Osteoblast (primary cell): ENCODE measurements at places on chromosomes 7 and 10. TPM values are rescaled to one million over a fixed set of nuclear protein-coding genes. Genes with fewer than 3 reads are reported as not detected.

DNA sequence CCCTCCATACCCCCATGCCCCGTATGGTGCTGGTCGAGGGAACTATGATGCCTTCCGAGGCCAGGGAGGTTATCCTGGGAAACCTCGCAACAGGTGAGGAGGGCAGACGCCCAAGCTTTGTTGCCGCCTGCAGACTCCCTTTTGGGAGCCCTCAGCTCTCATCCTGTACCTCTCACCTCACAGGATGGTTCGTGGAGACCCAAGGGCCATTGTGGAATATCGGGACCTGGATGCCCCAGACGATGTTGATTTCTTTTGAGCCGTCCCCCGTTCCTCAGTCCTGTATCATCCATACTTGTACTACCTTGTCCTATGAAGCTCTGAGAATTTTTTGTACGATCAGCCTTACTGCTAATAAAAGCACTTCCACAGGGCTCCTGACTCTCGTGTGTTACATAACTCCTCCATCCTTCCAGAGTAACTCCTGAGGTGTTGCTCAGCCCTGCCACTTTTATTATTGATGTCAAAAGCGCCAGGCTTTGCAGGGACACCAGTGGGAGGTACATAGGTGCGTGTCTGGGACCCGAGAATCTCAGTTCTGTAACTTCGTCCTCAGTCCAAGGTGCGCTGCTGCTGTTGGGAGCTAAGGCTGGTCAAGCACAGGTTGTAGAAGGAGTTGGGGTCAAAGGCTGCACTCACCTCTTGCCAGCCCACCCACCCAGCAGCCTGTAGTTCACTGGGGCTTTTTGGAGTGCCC lies 1.1 kb downstream of the UFSP1 start:
- H3K4me1 ChIP-seq: peaks cover 22% of the 10 kb centered on the region
- peak overlapping the region; percentile 79 for H3K4me3 ChIP-seq
- DNase-seq: peak; percentile 72
- no peaks in the 10 kb centered on the region for H3K27me3 ChIP-seq
- peaks cover 54% of the 10 kb centered on the region for H3K36me3 ChIP-seq

DNA sequence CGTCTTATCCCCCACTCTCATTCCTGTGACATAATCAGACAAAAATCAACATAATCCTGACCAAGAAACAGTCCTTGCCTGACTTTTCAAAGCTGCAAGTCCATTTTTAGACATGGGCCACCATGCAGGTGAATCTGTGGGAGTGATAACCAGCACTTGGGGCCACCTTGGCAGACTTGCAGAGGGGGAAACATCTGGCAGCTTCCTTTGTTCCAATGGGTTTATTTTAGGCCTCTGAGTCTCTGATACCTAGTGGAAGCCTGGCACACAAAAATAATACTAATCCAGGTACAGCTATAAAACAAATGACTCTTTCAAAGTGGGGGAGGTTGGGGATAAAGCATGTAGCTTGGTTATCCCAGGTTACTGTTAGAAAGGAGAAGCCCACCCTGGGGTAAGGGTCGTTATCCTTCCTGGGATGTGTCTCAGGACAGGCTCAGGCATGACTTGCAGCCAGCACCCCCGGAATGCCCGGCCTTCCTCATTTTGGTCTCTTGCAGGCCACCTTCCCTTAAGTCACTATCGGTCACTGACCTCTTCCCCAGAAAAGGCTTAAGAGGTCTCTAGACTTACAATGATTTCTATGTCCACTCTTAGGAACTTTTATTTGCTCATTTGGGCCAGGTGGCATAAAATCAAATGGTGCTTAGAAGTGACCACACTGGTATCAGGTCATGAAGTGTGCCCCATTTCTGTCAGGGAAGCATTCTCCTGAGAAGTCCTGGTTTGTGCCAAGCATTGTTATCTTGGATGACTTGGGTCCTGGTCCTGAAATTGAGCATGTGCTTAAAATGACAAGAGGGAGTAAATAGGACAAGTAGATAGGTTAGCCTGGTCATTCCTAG lies 37.6 kb downstream of the EEPD1 start:
- H3K4me1 ChIP-seq: peaks cover 9% of the 10 kb centered on the region
- H3K27me3 ChIP-seq: no peaks in the 10 kb centered on the region
- no peaks in the 10 kb centered on the region for H3K36me3 ChIP-seq
- H3K4me3 ChIP-seq: no peak overlapping the region
- DNase-seq: no peak

DNA sequence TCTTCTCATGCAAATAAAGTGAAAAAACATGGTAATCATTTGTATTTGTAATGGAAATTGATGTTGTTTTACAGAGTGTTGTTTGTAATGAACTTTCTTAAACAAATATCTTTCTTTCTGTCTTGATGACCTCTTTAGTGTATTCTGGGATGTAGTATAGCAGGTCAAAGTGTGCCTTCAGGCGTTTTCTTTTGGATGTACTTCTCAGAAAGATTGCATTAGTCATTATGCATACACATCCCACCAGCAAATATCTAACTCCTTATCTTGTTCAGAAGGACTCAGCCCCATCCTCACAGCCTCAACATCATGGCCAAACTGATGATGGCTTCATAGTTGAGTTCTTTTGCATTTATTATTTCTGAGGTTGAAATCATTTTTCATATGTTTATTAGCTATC lies 124.7 kb downstream of the LRRC18 start:
- H3K27me3 ChIP-seq: no peaks in the 10 kb centered on the region
- no peaks in the 10 kb centered on the region for H3K36me3 ChIP-seq
- no peak for DNase-seq
- H3K4me3 ChIP-seq: no peak overlapping the region
- H3K4me1 ChIP-seq: no peaks in the 10 kb centered on the region

- no peak overlapping the region for H3K4me3 ChIP-seq
- no peak overlapping the region for H3K27ac ChIP-seq
Measured at GRCh38 chr10:130729876-130730275, 581.6 kb downstream of the TCERG1L start.

- no peak overlapping the region for H3K27ac ChIP-seq
- DNase-seq: peak; percentile 58
- H3K36me3 ChIP-seq: no peaks in the 10 kb centered on the region
Measured at GRCh38 chr10:55631071-55631654, 729.9 kb downstream of the ZWINT start.

GRCh38 chr10:93913706-93914105 lies 19.9 kb downstream of the SLC35G1 start:
- no peak overlapping the region for H3K27ac ChIP-seq
- no peak for DNase-seq
- no peaks in the 10 kb centered on the region for H3K27me3 ChIP-seq
- no peaks in the 10 kb centered on the region for H3K4me1 ChIP-seq
- H3K4me3 ChIP-seq: no peak overlapping the region

The CDNF gene
- total RNA-seq: 1.8 TPM in 2 replicates

GRCh38 chr10:75233444-75234016 lies 2.2 kb downstream of the COMTD1 start:
- H3K4me1 ChIP-seq: peaks cover 33% of the 10 kb centered on the region
- H3K36me3 ChIP-seq: peaks cover 38% of the 10 kb centered on the region
- H3K27me3 ChIP-seq: no peaks in the 10 kb centered on the region
- no peak overlapping the region for H3K27ac ChIP-seq
- DNase-seq: peak; percentile 71

DNA sequence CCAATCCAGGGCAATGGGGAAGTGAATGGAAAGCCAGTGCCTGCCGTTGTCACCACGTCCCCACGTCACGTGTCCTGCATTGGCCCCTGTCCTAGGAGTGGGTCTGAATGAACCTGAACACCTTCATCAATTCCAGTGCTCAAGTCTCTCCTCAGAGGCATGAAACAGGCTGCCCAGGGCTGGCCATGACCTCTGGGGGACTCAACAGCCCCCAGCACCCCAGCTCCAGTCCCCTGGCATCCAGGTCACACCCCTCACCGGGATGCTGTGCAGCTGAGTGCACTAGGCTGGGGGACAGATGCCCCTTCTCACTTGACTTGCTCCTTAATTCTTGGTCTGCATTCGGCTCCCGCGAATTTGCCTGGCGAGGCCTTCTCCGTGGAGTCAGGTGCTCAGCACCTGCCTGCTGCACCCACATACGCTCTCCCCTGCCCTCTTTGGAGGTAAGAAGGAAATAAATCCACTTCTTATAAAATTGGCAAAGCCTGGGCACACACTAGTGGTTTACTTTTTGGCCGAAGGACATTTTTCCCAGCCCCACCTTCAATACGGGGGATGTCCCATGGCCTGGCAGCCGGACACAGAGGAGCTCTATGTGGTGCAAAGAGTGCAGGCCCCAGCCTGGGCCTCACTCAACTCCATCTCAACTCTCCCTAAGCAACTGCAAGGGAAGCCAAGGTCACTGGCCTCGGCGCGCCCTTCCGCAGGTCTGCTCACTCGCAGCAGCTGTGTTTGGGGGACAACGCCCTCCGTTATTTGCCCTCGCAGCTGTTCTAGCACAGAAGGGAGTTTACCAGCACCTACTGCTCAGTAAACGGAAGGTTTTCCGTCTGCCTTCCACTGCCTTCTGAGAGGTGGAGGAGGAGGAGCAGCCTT lies 77.6 kb upstream of the SHH start:
- H3K36me3 ChIP-seq: no peaks in the 10 kb centered on the region
- H3K4me3 ChIP-seq: no peak overlapping the region
- H3K4me1 ChIP-seq: no peaks in the 10 kb centered on the region
- H3K27ac ChIP-seq: no peak overlapping the region
- no peaks in the 10 kb centered on the region for H3K27me3 ChIP-seq
- no peak for DNase-seq

- H3K36me3 ChIP-seq: peaks cover 97% of the 10 kb centered on the region
- no peaks in the 10 kb centered on the region for H3K27me3 ChIP-seq
- H3K4me1 ChIP-seq: peaks cover 6% of the 10 kb centered on the region
- no peak overlapping the region for H3K27ac ChIP-seq
- H3K4me3 ChIP-seq: no peak overlapping the region
Measured at GRCh38 chr10:93346694-93347093, 135.4 kb downstream of the MYOF start.

The TWIST1 gene
- total RNA-seq: 101 and 113 TPM in 2 replicates

The HEPACAM2 gene
- total RNA-seq: under 0.01 TPM in 1 of 2 replicates, not detected in the other

DNA sequence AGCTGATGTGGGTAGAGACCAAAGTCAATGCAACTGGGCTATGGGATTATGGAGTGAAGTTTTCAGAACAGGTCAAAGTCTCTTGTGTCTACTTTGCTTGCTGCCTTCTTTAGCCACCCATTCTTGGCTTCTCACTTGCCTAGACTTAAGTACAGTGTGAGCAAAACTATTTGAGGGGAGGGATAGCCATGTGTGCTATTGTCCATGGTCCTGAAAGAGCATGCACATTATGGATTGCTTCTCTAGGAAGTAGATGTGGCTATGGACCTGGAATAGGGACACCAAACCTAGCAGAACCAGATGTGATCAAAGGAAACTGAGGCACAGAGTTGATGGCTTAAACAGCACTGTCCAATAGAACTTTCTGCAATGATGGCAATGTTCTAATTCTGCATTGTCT lies 81.9 kb upstream of the ZNF800 start:
- H3K4me1 ChIP-seq: no peaks in the 10 kb centered on the region
- H3K27ac ChIP-seq: no peak overlapping the region
- H3K36me3 ChIP-seq: no peaks in the 10 kb centered on the region
- no peaks in the 10 kb centered on the region for H3K27me3 ChIP-seq
- no peak for DNase-seq

- H3K36me3 ChIP-seq: no peaks in the 10 kb centered on the region
- peaks cover 10% of the 10 kb centered on the region for H3K4me1 ChIP-seq
- no peak overlapping the region for H3K27ac ChIP-seq
- DNase-seq: no peak
- peaks cover 6% of the 10 kb centered on the region for H3K27me3 ChIP-seq
- H3K4me3 ChIP-seq: no peak overlapping the region
Measured at GRCh38 chr10:110212119-110213006, 5.0 kb downstream of the MXI1 start.

The GIMAP2 gene
- total RNA-seq: 8.8 and 9.4 TPM in 2 replicates

The FAM13C gene
- total RNA-seq: 6.2 and 6.5 TPM in 2 replicates

The GRIFIN gene
- not detected in 2 replicates for total RNA-seq

GRCh38 chr7:4661871-4662270 lies 20.2 kb upstream of the FOXK1 start:
- H3K36me3 ChIP-seq: no peaks in the 10 kb centered on the region
- H3K27me3 ChIP-seq: no peaks in the 10 kb centered on the region
- H3K4me3 ChIP-seq: no peak overlapping the region

The RGR gene
- total RNA-seq: not detected in 2 replicates

- H3K4me3 ChIP-seq: no peak overlapping the region
- H3K27me3 ChIP-seq: no peaks in the 10 kb centered on the region
- H3K27ac ChIP-seq: no peak overlapping the region
- H3K36me3 ChIP-seq: no peaks in the 10 kb centered on the region
- no peaks in the 10 kb centered on the region for H3K4me1 ChIP-seq
Measured at GRCh38 chr10:84957427-84957826, 629.0 kb downstream of the CCSER2 start.

GRCh38 chr10:87639493-87639892 lies 20.2 kb upstream of the PAPSS2 start:
- DNase-seq: no peak
- no peak overlapping the region for H3K27ac ChIP-seq
- no peaks in the 10 kb centered on the region for H3K36me3 ChIP-seq
- peaks cover 9% of the 10 kb centered on the region for H3K4me1 ChIP-seq

The SPDYE11 gene
- total RNA-seq: not detected in 2 replicates

The ZNF783 gene
- total RNA-seq: 13.3 and 13.4 TPM in 2 replicates

DNA sequence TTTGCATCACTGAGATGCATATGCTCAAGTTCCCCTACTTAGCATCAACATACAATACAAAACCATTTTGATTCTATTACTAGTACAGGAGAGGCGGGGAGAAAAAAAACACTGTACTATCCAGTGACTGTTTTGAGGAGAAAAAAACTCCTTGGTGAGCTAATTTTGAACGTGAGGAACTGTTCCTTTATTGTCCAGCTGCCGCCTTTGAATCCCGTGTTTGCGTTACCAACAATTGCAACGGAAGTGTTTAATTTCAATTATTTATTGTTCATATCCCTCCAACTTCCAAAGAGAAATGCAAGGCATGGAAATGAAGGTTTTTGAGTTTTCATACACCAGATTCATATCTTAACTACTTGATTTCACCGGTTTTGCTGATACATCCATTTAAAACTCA lies 66.4 kb upstream of the ARHGAP21 start:
- no peak overlapping the region for H3K4me3 ChIP-seq
- no peaks in the 10 kb centered on the region for H3K27me3 ChIP-seq
- no peaks in the 10 kb centered on the region for H3K36me3 ChIP-seq
- H3K27ac ChIP-seq: no peak overlapping the region

DNA sequence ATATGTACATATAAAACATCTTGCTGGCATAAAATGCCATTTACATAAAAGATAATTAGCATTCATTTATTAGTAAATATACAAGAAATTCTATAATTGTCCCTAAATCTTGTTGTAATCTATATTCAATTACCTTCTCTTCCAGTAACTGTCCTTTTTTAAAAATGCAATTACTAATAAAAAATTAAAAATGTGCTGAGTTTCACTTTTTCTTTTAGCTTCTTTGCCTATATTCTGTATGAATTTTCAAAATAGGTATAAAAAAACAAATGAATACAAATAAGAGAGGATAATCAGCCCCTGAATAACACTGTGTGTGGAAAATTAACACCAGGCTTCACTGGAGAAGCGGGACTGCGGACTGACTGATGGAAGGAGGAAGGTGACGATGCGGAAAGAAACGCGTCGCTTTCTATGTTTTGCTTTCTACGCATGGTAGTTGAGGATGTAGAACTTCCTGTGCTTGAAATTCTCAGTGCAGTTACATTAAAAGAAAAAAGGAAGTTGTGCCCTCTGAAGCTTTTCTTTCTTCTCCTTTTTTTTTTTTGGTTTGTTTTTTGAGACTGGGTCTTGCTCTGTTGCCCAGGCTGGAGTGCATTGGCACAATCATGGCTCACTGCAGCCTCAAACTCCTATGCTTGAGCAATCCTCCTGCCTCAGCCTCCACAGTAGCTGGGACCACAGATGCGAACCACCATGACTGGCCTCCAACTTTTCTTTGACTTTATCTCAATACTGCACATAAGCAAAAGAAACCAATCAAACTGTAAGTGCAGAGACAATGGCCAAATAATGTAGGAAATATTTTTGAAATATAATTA lies 7.4 kb upstream of the ZMYND11 start:
- H3K4me3 ChIP-seq: no peak overlapping the region
- H3K27me3 ChIP-seq: peaks cover 8% of the 10 kb centered on the region
- no peak overlapping the region for H3K27ac ChIP-seq
- DNase-seq: no peak
- no peaks in the 10 kb centered on the region for H3K36me3 ChIP-seq
- peaks cover 6% of the 10 kb centered on the region for H3K4me1 ChIP-seq
